Stimulated activated CD4-positive, alpha-beta T cell treated with anti-CD3 and anti-CD28 coated beads, Interleukin-15, amount 100 ng/mL, for 1 hour (primary cell): ENCODE measurements at places on chromosomes 12 and 14.

- no peak for DNase-seq
These were observed 130.8 kb downstream of the RTN1 start for GRCh38 chr14:59739794-59740193.

DNA sequence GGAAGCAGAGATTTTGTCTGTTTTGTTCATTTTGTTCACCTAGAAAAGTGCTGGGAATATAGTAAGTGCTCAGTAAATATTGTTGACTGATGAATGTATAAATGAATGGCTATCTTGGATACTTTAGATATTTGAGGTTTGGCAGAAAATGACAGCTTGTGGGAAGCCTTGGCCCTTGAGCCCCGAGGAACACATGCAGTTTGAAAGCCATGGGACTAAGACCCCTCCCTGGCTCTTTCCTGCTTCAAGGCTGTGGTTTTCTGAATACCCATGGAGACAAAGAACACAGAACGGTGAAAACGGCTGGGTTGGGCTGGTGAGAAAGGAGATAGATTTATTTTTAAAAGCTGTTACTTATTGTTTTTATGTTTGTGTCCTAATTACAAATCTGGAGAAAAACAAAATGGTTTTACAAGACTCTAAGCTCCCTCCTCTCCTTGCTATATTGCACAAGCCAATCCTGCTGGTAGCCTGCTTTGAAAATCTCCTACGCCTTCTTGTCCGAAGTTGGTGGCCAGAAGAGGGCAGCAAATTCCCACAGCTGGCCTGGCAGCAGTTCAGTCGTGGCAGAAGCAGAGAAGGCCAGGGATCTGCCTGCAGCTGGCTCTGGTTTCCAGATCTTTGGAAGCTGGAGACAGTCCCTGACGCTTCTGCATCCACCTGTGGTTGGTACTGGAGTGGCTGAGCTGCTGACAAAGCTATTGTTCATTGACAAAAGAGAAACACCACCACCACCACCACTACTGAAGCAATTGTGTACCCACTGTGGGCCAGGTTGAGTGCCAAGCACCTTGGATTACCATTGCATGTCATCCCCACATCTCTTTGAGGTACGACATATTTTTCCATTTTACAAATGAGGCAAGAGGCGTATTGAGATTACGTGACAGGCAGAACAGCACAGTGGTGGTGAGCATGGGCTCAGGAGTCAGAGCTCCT lies 5.2 kb upstream of the KRT85 start:
- DNase-seq: no peak

GRCh38 chr12:77010691-77011548 lies 54.4 kb downstream of the E2F7 start:
- DNase-seq: peak; percentile 52

- no peak for DNase-seq
These were observed 32.1 kb downstream of the SLC7A8 start for GRCh38 chr14:23151342-23151741.
